ENCODE measurements at places on chromosomes 7 and 10.

DNA sequence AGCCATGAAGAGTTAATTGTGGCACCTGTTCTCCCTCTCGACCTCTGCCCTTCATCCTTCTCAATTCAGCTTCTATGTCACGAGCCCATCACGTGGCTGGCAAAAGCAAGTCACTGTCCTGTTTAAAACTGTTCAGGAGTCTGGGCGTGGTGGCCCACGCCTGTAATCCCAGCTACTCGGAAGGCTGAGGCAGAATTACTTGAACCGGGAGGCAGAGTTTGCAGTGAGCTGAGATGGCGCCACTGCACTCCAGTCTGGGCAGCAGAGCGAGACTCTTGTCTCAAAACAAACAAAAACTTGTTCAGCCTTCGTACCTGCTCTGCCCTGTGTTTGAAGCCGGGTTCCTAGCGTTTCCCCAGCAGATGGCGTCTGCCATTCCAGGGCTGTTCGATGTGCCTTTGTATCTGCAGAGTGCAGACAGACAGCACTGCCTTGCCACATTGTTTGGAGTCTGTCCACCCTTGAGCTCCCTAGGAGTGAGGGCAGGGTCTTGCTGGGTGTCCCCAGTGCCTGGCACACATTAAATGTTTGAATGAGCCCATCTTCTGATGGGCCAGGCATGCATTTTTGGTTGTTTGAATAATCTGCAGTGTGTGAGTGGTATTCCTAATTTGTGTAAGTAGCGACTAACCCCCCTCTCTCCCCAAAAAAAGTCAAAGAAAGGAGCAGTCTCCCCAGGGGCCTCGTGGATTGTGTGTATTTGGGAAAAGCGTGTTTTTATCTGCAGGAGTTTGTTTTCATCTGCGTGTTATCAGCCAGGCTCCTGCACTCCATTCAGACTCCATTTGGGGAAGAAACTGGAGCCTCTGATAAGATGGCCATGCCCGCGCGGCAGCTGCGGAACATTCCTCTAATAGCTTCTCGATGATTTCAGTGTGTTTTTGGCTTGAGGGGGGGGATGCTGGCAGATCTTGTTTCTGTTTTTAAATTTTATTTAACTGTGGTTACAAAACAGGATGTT, 61.2 kb downstream of the DNAJB6 start:
- DNase-seq: no peak

DNA sequence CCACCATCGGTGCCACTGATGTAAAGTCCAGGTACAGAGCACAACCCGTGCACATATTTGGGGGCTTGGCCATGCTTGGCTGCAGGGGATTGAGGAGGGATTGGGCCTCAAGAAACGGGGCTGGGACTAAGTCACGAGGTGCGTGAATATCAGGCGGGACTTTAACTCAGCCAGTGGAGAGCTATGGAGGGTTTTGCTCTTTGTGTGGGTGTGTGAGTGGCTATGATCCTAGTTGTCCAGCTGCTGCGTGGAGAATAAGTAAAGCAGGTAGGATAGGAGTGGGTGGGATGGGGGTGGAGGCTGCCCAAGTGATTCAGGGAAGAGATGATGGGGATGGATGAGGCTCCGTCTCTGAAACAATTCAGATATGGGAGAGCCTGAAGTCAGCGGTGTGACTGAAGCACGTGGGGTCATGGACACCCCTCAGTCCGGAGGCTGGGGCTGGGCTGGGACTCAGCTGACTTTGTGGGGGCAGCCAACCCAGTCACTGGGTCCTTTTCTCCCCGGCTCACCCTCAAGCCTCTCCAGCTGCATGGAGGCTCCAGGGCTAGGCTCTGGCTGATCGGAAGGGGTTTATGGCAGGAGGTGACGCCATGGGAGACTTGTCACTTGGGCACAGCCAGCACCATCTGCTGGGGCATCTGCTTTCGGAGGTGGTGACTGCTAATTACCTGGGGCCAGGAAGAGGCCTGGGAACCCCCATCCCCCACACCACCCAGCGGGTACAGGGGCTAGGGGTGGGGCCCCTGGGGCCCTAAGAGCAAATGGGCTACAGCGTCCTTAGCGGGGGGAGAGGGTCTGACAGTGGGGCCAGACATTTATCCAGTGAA, 1.7 kb upstream of the LFNG start:
- no peak for DNase-seq

- DNase-seq: no peak
These were observed 55.3 kb upstream of the FAM204A start for GRCh38 chr10:118397391-118397790.

DNA sequence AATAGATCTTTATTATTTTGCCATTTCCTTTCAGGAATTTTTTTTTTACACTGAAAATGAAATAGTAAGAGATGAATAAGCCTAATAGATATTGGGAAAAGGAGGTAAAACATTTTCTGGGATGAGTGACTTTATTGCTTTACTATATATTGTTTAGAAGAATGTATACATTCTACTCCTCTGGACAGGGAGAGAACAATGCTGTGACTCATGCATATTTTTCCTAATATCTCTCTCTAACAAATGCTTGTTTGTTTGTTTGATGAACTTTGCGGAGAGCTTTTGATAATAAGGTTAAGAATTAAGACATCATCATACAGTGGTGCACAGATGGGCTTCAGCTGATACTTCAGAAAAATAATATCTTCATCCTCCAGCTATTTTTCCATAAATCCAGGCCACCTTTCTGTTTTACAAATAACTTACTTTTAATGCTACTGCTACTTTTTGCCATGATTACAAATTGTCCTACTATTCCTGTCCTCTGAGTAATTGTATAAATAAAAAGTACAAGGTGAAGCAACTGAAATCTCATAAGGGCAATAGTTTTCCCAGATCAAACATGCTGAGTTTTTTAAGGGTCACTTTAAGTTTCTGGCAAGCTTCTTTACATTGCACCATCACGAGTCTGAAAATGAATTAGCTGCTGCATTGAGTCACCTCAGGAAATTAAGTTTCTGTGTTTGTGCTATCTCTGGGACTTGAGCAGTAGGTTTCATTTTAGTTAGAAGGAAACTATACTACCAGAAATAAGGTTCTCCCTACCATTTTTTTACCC, 207.3 kb upstream of the POT1 start:
- DNase-seq: no peak

GRCh38 chr10:118590334-118590733, 5.1 kb downstream of the PRLHR start:
- DNase-seq: no peak

DNA sequence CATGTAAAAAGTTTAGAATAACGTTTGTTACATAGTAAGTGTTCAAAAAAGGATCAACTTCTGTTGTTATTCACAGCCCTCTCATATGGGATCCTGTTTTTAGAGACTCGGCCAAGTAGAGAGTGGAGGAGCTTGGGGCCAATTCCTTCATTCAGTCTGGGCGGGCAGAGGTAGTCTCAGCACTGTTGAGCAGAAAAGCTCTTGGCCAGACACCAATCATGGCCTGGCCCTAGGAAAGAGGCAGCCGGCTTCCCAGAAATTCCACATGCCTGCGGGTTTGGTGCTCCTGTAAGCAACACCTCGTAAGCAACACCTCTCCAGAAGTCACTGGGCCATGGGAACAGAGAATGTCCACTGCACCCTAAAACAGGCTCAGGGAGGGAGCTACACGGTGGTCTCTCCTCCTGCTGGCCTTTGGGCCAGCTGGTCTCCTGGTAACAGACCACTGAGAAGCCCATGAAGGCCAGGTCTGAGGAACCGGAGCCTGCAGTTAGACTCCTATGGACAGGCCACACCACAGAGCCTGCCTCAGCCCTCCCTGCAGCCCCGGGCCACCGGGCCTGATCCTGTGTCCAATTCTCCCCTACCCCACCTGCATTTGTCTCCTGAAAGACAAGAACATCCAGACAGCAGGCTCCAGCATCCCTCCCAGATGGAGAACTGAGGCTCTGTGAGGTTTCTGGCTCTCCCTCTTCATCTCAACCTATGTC, 149.1 kb downstream of the GRID1 start:
- DNase-seq: no peak

GRCh38 chr7:18515067-18515466, 19.5 kb downstream of the HDAC9 start:
- no peak for DNase-seq

- DNase-seq: no peak
These were observed 12.8 kb downstream of the SPOCK2 start for GRCh38 chr10:72075376-72076115.

GRCh38 chr7:3135626-3136025, 92.0 kb upstream of the CARD11 start:
- no peak for DNase-seq

GRCh38 chr7:70183278-70183677, 585.0 kb downstream of the AUTS2 start:
- no peak for DNase-seq

GRCh38 chr7:1663857-1664651, 6.0 kb upstream of the ELFN1 start:
- DNase-seq: no peak

- DNase-seq: no peak
These were observed 139.3 kb upstream of the WDR11 start for GRCh38 chr10:120711860-120712259.

DNA sequence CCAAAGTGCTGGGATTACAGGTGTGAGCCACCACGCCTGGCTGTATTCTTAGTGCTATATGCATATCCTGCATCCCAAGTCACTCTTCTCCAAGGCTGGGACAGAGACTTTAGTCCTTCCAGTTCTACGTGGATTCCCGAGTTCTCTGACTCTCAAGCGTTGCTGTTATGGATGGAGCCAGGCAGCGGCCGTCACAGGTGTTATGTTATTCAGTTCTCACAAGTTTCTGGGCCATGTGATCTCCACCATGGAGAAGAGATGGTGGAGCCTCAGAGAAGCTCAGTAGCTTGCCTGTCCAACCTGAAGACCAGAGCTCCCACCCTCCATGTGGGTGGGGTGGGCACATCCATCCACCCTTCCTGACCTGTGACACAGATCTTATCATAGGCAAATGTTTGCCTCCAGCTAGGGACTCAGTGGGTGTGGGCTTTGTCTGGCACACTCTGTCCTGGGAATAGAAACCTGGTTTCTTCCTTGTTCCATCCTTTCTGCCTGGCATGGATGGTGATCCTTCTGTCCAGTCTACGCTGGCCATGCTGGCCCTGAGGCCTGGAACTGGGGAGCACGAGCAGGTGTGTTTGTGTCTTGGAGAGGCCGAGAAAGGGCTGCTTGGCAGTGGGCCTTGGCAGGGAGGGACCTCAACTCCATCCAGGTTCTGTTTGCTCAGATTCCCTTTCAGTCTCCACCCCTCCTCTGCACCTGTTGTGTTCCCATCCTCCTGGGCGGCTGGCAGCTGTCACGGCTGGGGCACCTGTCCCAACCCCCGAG, 55.3 kb downstream of the NEURL1 start:
- no peak for DNase-seq

DNA sequence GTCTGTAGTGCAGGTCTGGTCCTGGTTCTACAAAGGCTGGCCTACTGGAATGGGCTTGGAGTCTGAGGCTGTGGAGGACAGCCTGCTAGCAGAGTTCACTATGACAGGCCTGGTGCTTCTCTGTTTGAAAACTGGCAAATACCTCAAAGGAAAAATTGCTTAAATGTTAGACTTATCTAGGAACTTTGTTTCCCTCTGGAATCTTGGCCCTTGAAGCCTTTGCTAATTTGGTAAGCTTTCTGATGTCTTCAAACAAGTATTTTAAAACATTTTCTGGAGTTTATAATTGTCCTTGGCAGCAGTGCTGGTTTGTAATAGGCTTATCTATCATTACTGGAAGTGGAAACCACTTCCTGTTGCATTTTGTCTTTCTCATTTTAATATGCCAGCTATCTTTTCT, 139.7 kb downstream of the TMEM26 start:
- DNase-seq: no peak

GRCh38 chr10:5902511-5903274, 12.7 kb downstream of the FBH1 start:
- no peak for DNase-seq

DNA sequence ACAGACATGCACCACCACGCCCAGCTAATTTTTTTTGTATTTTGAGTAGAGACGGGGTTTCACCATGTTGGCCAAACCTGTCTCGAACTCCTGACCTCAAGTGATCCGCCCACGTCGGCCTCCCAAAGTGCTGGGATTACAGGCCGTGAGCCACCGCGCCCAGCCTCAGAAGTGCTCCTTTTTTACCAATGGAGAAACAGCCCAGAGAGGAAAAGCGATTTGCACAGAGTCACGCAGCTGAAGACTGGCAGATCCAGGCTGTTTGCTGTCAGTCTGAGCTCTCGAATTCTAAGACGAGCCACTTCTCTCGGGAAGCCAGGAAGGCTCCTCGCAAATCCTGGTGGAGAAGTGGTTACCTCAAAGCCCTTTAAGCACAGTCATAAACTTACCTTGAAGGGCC, 57.4 kb upstream of the SDK1 start:
- no peak for DNase-seq

DNA sequence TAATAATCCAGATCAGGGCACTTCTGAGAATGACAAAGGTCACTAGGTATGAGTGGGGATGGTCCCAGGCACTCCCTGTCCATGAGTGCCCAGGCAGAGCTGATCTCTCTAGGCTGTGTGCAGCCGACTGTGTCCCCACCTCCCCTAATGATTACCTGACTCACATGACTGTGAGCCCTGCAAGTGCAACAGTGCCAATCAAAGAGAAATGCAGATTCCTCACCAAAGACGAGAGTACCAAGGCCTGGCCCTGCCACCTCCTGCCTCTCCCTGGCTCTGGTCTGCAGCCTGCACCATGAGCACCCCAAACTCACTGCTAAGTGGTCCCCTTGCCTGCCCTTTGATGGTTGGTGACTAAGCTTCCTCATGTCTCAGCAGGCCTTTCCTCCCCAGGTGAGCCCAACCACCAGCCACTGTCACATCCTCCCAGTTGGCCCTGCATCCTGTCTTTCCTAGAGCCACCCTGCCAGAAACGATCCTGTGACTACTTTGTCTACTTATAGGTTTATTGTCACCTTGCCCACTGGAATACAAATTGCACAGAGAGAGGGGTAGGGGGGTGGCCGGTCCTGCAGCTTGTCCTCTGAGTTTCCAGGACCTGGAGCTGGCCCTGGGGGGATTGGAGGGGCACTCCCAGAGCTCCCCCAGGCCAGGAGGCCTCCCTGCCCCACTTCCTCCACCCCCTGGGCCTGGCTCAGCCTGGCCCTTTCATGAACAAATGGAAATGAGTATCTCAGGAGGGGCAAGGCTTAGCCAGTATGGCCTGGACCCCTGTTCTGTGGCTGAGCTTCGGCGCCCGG, 22.4 kb upstream of the GDF10 start:
- no peak for DNase-seq

GRCh38 chr7:90955641-90956207, 308.5 kb upstream of the FZD1 start:
- DNase-seq: no peak

DNA sequence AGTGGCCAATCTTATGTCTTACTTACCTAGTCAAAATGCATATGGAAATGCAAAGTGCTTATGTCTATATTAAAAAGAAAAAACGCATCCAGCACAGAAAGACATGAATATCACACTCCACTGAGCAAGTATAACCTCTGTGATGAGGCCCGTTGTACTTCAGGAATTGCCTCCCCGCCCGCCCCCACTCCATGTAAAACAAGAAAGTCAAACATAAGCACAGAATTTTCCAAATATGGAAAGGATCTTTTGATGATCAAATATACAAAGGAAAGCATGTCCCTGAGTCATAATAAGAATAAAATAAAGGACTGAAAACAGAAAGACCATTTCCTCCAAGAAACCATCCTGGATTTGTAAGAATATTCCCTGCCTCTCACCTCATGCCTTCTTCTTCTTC, 229.1 kb downstream of the BAMBI start:
- DNase-seq: no peak

GRCh38 chr10:64358907-64359306, 837.7 kb downstream of the REEP3 start:
- no peak for DNase-seq

GRCh38 chr10:103554488-103555324, 61.2 kb downstream of the NEURL1 start:
- DNase-seq: no peak

- no peak for DNase-seq
These were observed 413.1 kb upstream of the PODXL start for GRCh38 chr7:131969560-131969959.

All from stimulated activated CD8-positive, alpha-beta memory T cell treated with anti-CD3 and anti-CD28 coated beads, Interleukin-7, amount 100 ng/mL, for 1 hour (primary cell).